ENCODE measurements at places on chromosomes 6 and 20.

- no peak for DNase-seq
Observed at GRCh38 chr20:43492101-43492500, 15.4 kb upstream of the L3MBTL1 start.

DNA sequence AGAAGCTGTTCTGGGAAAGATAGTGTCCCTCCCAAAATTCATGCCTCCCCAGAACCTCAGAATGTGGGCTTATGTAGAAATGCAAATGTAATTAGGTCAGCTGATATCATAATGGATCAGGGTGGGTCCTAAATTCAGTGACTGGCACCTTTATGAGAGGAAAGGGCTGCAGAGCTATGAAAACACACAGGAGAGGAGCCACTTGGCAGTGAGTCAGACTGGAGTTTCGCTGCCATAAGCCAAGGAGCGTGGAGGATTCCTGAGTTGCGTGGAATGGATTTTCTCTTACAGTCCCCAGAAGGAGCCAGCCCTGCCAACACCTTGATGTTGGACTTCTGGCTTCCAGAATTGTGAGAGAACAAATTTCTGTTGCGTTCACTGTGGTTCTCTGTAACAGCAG, 249.8 kb upstream of the PMEPA1 start:
- no peak for DNase-seq

DNA sequence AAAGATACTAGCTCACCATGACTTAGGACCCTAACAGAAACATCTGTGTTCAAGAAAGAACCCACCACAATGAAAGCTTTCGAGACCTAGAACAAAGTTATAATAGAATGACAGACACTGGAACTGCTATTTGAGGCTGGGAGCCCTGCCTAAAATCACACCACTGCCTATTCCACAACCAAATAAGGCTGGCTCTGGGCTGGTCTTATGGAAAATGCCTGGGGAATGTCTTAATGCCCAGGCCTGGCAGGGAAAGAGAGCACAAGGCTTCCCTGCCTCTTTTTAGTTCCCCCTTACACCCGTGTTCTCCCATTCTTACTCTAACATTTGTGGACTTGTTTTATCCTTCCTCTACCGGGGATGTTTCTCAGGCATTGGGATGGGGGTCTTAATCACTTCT, 5.6 kb upstream of the METTL24 start:
- DNase-seq: no peak

DNA sequence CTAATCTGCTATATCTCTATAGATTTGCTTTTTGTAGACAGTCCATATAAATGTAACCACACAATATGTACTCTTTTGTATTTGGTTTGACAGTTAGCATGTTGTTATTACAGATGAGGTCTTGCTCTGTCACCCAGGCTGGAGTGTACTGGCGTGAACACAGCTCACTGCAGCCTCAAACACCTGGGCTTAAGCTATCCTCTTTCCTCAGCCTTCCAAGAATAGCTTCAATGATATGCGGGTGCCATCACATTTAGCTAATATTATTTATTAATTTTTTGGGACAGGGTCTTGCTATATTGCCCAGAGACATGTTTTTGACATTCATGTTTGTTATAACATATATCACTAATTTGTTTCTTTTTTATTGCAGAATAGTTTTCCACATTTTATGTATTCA, 10.8 kb downstream of the REPS1 start:
- no peak for DNase-seq

GRCh38 chr20:6046432-6046831, 7.4 kb downstream of the LRRN4 start:
- no peak for DNase-seq

GRCh38 chr6:159501558-159501957, 191.5 kb downstream of the SOD2 start:
- DNase-seq: no peak

DNA sequence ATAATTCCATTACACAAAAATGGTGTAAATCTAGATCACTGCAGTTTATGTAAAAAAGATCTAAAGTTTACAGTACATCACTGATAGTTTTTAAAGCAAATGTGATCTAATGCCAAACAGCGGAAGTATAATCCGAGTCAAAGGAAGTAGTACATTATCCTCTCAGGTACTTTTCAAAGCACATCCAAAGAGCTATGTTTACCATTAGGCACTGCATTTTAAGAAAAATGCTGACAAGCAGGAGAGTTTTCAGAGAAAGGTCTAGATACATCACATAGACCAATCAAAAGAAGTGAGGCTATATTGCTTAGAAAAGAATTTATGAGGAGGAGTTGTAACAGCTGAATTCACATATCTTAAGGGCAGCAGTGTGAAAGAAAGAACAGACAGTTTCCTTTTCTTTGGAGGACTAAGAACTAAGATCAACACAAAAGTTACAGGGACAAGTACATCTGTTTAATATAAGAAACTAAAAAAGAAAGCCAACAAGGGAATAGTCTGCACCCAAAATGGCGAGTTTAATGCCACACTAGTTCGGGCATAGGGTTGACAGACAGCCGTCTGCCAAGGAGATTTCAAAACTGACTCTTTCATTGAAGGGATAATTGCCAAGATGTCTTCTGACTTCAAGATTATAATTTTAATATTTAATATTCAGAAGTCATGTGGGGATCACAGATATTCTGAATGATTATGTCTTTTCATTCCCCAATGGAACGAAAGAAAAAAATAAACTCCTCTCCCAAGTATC, 1.4 kb downstream of the ZNF184 start:
- no peak for DNase-seq

DNA sequence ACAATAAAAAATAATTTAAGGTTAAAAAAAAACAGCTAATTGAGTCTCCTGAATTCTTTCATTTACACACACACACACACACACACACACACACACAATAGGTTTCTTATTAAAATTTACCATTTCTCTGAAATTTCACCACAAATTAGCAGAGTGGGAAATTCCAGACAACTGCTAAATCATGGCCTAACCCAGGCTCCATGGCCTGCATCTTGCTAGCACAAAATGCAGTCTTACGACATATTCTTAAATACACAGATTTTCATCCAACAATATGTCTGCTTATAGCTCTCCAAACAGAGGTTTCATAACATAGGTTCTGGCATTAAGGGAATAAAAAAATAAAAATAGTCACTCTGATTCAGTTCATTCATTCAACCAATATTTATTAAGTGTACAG, 46.9 kb downstream of the SOD2 start:
- no peak for DNase-seq

DNA sequence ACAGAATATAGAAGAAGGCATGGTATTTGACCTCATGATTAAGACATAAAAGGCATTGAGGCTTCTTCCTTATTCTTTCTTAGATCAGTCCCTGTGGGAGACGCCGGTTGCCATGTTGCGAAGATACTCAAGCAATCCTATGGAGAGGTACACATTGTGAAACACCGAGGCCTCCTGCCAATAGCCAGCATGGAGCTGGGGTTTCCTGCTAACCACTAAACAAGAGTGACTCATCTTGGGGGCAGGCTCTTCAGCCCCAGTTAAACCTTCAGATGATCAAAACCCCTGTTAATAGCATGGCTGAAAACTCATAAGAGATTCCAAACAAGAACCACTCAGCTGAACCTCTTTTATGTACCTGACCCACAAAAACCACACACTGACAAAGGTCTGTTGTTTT, 478.8 kb downstream of the CD83 start:
- DNase-seq: peak; percentile 11
